Dorsolateral prefrontal cortex (tissue), 122 donors: ENCODE measurements at places on chromosomes 1 and 21.
A peak's percentile ranks its signal among the peaks of the same experiment; 100 is the strongest.

DNA sequence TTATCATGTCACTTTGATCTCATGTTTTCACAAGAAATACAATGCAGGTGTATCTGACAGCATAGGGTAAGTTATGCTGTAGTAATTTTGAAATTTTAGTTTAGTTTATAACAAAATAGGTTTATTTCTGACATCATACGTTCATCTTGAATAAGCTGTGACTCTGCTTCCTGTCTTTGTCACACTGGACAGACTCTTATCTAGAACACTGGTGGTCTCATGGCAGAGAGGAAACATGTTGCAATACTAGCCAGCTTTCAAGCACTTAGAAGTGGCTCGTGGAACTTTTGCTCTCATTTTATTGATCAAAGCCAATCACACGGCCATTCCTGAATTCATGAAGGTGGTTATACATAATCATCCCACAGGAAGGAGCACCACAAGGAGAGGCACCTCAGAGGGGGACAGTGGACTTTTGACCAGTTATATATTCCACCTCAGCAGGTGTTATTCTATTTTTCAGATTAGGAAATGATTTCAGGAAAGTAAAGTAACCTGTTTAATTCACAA lies 46.5 kb downstream of the CYP2J2 start:
- DNase-seq, result no peak

GRCh38 chr1:22949822-22950331 lies 22.8 kb downstream of the LACTBL1 start:
- DNase-seq, result no peak

- DNase-seq, result no peak
Observed at GRCh38 chr1:51768971-51769588, 109.4 kb downstream of the NRDC start.

DNA sequence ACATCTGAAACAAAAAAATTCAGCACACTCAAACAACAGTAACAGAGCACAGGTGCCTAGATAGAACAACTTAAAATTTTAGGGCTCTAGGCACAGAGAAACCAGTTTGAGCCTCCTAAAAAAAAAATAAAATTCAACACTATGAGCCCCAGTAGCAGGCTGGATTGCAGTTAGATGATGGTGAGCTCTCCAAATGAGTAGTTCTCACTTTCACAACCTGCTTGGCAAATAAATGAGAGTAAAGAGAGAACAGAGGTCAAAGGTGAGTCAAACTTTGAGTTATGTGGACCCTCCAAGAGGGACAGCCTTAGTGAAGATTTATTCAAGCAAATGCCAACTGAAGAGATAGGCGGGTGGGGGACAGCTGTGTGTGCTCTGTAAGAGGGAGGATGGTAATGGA lies 3.6 kb downstream of the BEND5 start:
- DNase-seq, result no peak

DNA sequence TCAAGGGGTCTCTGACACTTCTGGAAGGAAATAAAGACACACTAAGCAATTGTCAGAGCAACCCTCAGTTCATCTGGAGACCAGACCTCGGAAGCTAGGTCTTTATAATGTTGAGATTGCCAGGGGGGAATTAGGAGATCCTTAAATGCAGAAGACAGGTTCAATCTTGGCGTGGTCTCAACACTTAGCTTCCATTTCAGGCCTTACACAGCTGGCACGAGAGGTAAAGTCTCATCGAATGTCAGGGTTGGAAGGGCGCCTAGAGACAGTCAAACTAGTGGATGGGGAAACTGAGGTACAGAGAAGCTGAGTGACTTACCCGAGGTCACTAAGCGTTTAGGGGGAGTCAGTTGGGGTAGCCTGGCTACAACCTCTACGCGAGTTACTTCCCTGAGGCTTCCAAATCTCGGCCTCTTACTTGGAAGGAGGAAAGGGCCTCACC lies 562 bp upstream of the EPB41 start:
- no peak for DNase-seq

- no peak for DNase-seq
Observed at GRCh38 chr1:75265792-75266191, 131.6 kb downstream of the LHX8 start.

DNA sequence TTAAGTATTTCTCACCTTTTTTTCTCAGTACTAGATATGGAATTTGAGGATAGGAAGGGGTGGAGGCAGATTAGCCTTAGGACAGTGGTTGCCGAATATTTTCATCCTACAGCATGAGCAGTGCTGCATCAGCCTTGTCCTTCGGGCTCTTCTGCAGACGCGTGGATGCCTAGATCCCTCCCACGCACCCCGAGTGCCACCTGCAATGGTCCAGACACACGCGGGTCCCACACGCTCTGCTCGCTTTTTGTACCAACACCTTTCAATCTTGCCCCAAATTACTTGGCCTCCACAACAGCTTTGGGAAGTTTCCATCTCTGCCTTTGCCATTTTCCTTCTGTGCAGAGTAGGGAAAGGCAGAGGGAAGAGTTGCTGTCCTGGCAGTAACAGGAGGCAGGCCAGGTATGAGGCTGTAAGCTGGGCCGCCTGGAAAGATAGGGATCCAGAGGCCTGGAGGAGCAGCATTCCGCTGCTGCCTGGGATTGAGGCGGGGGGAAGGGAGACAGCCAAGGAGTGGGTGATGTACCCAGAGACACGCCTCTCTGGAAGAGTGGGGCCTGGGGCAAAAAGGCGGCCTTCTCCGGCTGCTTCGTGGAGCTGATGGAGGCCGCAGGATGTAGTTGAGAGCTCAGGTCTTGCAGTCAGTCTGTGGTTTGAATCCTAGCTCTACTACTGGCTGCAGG lies 467.7 kb downstream of the KIF26B start:
- DNase-seq, result no peak

DNA sequence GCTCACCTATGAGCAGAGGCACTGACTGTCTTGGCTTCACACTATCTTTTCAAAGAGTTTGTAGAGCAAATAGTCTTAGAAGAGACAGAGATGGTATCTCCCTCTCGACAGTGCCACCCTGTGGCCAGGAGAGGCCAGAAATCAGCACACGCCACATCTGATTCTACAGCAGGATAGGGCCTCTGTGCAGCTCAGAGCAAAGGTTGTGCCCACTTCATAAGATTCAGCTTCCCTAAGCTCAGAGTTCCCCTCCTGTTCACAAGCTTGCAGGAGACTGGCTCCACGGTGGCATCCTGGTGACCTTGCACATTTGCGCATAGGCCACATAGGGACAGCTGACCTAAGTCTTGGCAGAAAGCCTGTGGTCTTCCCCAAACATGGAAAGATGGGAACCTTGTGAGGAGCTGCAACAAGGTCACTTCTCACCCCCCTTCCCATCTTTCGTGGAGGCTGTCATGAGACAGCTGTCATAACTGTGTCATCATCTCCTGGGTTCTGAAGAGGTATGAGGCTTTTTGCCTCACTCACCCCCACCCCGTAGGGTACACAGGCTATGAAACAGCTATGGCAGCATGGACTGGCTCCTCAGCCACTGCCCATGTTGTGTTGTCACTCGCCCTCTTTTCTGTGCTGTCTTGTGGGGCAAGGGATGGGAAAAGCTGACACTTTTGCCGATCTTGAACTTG lies 3.0 kb downstream of the ITLN2 start:
- peak; percentile 56 for DNase-seq

DNA sequence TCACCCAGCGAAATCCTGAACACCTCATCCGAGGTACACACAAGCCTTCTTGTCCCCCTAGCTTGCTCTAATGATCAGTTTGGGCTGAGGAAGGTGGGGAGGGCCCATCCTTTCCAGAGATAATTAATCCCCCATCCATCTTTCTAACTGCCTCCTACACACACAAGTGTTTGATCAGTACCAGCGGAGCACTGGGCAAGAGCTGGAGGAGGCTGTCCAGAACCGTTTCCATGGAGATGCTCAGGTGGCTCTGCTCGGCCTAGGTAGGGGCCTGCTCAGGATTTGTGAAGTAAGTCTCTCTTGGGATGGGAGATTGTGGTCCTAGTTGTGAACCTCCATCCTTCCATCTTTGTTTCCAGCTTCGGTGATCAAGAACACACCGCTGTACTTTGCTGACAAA lies 5.8 kb downstream of the ANXA9 start:
- no peak for DNase-seq

GRCh38 chr1:10217748-10218441 lies 7.5 kb downstream of the KIF1B start:
- DNase-seq, result no peak

- no peak for DNase-seq
Observed at GRCh38 chr1:21693732-21694131, 24.6 kb upstream of the RAP1GAP start.
